Kidney epithelial cell (primary cell): ENCODE measurements at places on chromosomes 6 and 20.

- no peak for DNase-seq
Observed at GRCh38 chr6:12717356-12717755, 789 bp downstream of the PHACTR1 start.

GRCh38 chr6:143964674-143965081, 43.4 kb downstream of the PLAGL1 start:
- no peak for DNase-seq

DNA sequence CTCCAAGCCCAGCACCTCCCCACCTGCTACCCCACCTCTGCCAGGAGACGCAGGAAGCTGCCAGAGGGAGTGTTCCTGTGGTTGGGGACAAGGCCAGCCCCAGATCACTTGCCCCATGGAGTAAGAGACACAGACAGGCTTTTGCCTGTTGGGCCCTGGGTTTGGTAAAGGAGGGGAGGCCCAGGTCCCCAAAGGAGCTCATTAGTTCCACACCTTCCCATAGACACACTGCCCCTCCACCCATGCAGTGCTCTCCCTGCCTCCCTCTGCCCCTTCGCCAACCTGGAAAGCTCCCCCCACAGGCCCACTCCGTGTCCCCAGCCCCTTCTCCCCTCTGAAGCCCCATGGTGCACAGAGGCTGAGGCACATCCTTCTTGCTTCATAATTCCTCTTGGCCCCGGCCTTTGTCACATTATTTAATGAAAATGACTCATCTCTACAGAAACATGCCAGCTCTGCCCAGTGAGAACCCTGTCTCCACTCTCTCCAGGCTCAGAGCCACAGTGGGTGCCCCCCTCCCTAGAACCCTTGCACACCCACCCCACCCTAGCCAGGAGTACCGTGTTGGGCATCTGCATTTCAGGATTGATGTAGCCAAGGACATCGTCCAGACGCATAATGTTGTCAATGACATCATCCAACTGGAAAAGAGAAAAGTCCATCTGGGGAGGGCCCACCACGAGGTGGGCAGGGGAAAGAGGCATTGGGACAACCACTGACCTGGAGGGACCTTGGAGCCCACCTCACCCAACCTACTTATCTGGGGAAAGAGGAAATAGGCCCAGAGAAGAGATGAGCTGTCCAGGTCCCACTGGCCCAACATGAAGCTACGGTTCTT, 46.0 kb downstream of the TFEB start:
- DNase-seq: no peak

DNA sequence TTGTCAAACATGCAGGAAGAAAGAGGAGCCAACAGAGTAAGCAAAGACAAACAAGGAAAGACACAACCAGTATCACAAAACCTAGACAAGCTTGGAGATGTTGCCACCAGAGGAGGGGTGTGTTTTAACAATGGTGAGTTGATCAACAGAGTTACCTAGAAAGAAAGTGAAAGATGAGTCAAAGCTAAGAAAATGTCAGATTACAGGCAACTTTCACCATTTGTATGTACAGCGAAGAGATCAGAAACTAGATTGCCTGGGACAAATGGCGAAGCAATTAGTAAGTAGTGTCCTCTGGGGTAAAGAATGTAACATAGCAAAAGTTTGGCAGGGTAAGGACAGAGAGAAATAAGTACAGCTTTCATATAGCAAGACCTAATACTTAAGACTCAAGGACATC, 51.6 kb upstream of the POU3F2 start:
- DNase-seq: no peak

GRCh38 chr6:39104528-39104927, 10.5 kb downstream of the SAYSD1 start:
- DNase-seq: no peak

DNA sequence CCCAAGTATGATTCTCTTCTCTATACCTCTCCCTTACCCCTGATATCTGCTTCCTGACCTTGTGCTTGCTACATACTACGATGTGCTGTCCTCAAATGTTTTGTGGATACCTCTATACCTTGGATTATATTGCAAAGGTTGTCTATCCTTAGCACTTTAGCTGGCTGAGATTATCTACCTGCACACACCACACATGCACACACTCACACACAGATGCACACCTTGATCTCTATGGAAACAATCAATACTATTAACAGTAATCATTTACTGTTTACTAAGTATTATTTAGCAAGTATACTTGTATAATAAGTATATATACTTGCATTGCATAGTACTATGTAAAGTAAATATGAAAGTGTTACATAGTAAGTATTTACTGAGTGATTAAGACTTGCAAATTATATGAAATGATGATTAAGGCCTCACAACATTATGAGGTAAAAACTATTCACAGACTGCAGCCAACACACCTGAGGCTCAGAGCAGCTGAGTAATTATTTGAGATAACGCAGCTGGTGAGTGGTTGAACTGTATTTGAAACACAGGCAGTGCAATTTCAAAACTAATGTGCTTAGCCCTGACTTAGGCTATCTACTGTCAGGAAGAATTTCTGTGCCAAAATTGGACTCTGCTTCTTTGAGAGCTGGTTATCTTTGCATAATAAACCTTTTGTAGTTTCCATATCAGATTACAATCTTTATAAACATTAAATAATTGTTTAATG, 699.9 kb downstream of the FRK start:
- no peak for DNase-seq

GRCh38 chr20:59139998-59140397, 23.6 kb upstream of the ZNF831 start:
- no peak for DNase-seq

- DNase-seq: no peak
Observed at GRCh38 chr20:910132-910869, 5.8 kb downstream of the ANGPT4 start.
